ENCODE measurements at places on chromosomes 7 and 10.

- DNase-seq, result no peak
Measured at GRCh38 chr10:75487087-75487754, 55.8 kb downstream of the LRMDA start.

DNA sequence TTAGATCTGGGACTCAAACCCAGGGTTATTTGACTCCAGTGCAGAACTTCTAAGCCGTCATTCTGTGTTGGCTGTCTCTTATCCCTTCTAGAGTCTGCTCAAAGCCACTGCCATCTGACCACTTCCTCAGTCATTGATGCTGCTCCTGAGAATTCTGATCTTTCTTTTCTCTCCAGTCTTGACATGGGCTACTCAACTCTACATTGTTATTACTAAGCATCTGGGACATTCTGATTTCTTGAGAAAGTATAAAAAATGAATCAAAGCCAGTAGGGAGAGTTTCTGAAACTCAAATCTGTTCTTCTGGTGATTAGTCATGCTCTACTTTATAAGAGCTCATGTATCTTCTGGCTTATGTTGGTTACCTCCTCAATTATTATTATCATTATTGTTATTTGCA, 48.7 kb downstream of the ANK3 start:
- no peak for DNase-seq

- DNase-seq, result no peak
Measured at GRCh38 chr10:36872702-36873393, 252.6 kb upstream of the ANKRD30A start.

DNA sequence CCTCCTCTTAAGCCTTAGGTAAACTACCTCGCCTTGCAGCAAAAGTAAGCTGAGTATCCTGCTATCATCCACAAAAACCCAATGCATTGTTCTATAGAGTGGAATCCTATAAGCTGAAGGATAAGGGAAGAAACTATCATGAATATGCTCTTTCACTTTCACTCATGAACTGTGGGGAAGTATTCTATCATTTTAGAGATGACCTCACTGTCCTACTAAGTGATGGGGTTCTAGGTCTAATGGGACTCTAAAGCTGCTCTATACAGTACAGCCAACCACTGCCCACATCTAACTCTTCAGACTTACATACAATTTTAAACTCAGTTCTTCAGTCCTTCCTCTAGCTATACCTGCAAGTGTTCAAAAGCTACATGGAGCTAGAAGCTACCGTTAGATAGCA, 16.2 kb downstream of the MKRN1 start:
- DNase-seq, result no peak

DNA sequence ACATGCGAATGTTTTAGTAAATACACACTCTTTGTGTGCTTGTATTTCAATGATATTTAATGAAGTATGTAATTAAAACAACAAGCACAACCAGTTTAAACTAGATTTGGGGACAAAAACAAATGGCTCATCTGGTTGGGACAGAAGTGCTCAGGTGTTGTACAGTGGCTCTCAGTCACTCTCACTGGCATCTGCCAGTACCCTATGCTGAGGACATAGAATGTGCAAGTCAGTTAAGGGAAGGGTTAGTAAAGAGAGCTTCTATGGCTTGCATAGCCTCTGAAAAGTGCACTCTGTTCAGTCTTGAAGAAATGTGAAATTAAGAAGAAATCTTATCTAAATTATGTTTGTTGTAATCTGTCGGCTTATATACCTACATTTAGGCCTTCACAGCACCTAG, 183.0 kb downstream of the LRRC4 start:
- DNase-seq, result no peak

- peak; percentile 26 for DNase-seq
Measured at GRCh38 chr10:88810196-88810961, 7.8 kb downstream of the LIPM start.

DNA sequence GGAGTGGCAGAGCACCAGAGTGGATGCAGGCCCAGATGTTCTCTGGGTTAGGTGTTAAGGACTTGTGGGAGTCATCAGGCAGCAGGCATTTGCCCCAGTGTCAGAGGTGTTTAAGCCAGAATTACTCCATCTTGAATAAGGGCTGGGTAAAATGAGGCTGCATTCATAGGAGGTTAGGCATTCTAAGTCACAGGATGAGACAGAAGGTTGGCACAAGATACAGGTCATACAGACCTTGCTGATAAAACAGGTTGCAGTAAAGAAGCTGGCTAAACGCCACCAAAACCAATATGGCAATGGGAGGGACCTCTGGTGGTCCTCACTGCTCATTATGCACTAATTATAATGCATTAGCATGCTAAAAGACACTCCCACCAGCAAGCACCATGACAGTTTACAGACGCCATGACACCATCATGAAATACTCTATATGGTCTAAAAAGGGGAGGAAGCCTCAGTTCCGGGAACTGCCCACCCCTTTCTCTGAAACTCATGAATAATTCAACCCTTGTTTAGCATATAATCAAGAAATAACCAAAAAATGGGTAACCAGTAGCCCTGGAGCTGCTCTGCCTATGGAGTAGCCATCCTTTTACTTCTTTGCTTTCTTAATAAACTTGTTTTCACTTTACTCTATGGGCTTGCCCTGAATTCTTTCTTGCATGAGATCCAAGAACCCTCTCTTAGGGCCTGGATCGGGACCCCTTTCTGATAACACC, 882 bp upstream of the LRRC61 start:
- no peak for DNase-seq

DNA sequence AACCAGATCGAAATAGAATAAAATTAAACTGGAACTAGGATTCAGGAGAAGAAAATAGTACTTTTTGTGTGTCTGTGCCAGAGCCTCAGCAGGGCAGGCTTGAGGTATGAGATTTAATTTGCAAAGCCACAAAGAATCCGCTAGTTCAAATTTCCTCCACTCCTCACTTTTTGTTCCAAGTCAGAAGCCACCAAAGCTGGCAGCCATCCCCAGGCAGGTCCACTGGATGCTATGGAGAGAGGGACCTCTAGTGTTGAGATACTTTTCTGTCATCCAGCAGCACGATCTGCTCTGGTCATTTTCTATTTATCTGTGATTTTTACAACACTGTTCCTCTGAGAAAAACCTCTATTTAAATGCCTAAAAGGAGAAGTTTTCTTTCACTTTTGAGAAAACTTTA, 147.9 kb upstream of the FRMD4A start:
- DNase-seq, result peak; percentile 4

GRCh38 chr10:78109210-78109609, 75.5 kb downstream of the RPS24 start:
- DNase-seq, result no peak

DNA sequence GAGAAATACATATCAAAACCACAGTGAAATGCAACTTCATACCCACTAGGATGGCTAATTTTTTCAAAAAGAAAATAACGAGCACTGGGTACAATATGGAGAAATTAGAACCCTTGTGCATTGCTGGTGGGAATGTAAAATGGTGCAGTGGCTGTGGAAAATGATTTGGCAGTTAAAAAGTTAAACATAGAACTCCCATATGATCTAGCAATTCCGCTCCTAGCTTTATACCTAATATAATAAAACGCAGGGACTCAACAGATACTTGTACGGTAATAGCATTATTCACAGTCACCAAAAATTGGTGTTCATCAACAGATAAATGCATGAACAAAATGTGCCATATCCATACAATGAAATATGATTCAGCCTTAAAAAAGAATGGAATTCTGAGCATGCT, 58.8 kb upstream of the PLPP4 start:
- DNase-seq, result no peak

- no peak for DNase-seq
Measured at GRCh38 chr10:30228417-30229036, 120.6 kb downstream of the MTPAP start.
